ENCODE measurements at places on chromosomes 7 and 10.

GRCh38 chr10:35412900-35413491 lies 76.7 kb downstream of the CCNY start:
- DNase-seq = no peak

- no peak for DNase-seq
Observed at GRCh38 chr7:45919231-45919784, 1.8 kb downstream of the IGFBP3 start.

DNA sequence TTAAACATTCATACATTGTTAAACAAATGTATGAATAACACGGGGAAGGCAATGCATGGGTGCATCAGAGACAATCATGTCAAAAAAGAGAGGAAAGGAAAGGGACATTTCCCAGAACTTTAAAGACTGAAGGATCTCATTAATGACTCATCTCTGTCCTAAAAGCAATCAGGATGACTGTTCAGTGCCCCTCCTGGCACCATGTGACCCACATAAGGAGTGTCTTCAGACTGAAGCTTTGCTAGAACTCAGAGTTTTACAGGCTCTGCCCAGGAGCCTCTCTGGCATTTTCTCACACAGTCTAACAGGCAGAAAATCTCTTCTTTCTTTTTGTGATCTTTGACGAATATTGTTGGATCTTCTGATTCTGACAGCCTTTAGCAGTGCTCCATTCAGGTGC lies 315.3 kb downstream of the OTUD1 start:
- no peak for DNase-seq

DNA sequence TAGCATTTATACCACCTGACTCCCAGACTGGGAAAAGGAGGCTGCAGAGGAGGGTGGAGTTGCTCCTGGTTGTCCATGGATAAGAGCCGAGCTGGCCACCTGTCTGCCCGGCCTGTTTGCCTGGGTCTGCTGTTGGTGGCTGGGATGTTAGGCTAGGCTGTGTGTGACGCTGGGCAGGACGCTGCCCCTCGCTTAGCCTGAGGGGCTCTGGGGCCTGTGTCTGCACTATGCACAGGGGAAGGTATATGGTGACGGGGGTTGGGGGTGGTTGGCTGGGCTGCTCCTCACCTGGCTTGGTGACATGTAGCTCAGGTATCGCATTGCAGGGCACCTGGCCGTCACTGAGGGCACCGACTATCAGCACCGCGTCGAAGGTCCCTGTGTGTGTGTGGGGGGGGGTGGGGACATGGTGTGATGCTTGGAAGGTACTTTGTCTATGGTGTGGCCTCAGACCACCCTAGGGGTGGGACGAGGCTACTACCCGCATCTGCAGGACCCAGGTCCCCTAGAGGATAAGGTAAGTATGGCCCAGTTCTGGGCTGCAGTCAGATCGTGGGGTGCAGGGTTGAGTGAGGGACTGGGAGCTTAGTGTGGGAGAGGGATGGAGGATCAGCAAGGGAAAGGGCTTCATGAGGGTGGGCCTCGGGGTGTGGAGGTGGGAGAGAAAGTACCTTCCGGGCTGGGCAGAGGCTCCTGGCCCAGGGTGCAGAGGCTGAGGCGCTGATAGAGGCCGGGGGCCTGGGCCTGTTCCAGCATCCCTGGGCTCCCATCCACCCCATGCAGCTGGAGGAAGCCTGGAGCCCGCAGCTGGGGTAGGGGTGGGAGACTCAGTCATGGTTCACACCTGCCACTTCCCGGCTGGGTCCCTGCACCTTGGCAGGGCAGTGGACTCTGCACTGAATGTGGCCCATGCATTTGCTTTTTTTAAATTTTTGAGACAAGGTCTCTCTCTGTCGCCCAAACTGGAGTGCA lies 2.3 kb downstream of the METTL27 start:
- no peak for DNase-seq

DNA sequence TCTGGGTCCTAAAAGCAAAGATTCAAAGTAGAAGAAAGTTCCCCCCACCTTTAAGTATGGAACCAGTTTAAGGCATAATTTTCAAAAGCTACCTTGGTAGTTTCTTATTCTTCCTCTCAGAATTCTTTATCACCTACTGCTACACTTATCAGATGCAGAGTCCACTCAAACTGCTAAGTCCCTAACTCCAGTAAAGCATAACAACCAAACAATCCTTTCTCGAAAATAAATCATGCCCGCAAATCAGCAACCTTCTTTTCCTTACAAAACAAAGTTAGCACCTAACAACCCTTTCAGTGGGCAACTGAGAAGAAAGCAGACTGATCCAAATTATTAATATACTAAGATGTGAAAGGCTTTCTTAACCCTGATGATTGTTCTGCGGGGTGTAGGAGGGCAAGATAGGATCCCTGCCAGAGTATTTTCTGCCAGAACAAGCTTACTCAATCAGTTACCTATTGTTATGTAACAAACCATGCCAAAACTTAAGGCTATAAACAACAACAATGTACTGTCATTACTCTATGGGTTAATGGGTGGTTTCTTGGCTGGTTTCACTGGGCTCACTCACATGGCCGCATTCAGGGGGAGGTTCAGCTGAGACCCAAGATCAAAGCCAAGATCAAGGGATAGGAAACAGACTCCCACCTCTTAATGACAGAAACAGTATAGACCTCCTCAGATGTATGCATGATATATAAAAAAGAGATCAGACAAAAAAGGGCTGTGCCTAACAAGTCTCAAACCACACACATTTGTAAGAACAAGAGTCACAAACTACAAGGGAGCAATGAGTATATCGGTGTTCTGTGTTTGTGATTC lies 42.0 kb downstream of the CCDC6 start:
- no peak for DNase-seq

DNA sequence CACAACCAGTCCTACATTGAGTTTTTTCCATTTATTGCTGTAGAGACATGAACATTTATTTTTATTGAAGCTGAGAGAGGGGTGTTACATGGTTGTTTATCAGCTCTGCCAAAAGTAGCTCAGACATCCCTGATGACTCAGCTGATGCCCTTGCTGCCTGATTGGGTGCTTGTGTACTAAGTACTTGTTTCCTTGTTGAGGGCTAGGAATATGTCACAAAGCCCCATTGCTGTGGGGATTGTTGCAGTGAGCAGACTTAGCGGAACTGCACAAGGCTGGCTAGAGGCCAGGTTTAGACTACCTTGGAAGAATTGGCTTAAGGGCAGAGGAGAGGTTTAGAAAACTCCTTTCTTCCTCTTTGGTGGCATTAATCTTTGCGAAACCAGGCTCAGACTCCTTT lies 110.6 kb downstream of the AUTS2 start:
- DNase-seq = peak; percentile 47

GRCh38 chr7:100620804-100621203 lies 8.5 kb downstream of the MOSPD3 start:
- no peak for DNase-seq

DNA sequence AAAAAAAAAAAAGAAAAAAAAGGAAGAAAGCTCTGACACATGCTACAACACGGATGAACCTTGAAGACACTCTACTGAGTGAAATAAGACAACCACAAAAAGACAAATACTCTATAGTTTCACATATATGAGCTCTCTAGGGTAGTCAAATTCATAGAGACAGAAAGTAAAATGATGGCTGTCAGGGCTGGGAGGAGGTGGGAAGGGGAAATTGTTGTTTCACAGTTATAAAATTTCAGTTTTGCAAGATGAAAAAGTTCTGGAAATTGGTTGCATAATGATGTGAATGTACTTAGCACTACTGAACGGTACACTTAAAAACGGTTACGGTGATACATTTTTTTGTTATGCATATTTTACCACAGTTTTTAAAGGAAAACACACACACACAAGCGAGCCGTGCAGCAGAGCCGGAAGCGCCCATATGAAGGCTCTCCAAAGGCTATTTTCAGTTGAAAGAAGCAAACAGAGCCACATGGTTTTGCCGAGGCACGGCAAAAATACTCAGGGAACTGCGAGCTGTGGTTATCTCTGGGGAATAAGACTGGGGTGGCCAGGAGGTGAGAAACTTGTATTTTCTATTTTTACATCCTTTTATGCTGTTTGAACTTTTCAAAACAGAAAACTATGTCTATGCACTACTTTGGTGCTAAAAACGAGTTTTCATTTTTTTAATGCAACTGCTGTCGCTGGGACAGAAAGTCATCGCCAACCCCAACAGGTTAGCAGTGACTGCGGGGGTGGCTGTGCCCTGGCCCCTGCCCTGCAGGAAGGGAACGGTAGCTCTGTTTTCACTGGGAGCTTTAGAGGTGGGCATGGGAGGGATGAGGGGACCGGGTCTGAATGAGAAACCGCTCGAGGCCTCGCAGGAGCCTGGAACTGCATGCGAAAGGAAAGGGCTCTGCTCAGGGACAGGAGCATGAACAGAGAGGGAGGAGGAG lies 132.9 kb downstream of the OAT start:
- DNase-seq = no peak

DNA sequence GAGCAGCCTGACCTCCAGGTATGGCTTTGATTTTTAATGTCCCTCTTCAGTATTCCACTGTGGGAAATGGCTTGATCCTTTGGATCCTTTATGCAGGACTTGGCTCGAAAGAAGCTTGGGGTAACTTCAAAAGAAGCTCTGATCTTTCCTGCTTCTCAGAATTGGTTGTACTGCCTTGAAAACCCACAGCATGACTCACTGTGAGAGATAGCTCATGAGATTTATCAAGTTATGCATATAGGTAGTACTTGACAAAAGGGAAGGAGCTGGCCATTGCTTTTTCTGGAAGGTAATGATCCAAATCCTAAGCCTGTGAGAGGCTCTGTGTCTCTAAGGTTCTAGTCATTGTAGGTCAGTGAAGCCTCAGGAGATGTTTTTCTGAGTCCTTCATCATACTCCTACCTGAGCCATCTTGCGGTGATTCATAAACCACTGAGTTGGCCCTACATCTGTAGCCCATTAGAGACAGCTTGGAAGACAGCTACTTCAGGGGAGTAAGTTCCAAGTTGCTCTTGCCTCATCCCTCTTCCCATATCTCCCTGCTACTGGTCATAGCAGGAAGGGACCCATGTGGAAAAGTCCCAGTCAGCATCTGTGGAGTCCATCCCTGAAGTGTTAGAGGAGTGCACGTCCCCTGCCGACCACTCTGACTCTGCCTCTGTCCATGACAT lies 36.7 kb upstream of the NFKB2 start:
- no peak for DNase-seq

GRCh38 chr7:98357751-98358161 lies 43.1 kb downstream of the BAIAP2L1 start:
- DNase-seq = no peak

DNA sequence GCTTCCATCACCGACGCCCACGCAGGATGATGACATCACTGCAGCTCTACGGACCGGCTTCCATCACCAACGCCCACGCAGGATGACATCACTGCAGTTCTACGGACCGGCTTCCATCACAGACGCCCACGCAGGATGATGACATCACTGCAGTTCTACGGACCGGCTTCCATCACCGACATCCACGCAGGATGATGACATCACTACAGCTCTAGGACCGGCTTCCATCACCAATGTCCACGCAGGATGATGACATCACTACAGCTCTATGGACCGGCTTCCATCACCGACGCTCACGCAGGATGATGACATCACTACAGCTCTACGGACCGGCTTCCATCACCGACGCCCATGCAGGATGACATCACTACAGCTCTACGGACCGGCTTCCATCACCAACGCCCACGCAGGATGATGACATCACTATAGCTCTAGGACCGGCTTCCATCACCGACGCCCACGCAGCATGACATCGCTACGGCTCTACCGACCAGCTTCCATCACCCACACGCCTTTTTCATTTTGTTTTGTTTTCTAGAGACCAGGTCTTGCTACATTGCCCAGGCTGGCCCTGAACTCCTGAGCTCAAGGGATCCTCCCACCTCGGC lies 29.5 kb downstream of the GPER1 start:
- DNase-seq = no peak

- DNase-seq = no peak
Observed at GRCh38 chr10:62861507-62861906, 45.3 kb upstream of the EGR2 start.

GRCh38 chr7:145106001-145106400 lies 270.1 kb upstream of the TPK1 start:
- DNase-seq = peak; percentile 86

Data from NCI-H1417 (cell line).